ENCODE measurements at places on chromosomes 2 and 18.

DNA sequence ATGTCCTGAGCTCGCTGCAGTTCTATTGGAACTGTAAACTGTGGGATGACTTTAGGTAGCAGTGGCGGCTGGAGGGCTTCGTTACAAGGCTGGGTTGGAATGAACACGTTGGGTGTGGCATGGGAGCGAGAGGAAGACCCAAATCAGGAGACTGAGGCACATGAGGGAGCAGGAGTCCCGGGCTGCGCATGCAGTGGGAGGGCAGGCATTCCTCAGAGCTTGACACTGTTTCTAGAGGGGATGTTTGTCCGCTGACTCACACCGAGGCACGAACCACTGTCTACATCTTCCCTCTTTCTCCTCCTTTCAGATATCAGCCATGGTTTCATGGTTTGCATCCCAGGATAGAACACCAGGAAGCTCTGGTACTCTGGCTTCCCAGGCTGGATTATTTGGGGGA is 40.6 kb upstream of the LAMA1 start:
- no peak for DNase-seq

DNA sequence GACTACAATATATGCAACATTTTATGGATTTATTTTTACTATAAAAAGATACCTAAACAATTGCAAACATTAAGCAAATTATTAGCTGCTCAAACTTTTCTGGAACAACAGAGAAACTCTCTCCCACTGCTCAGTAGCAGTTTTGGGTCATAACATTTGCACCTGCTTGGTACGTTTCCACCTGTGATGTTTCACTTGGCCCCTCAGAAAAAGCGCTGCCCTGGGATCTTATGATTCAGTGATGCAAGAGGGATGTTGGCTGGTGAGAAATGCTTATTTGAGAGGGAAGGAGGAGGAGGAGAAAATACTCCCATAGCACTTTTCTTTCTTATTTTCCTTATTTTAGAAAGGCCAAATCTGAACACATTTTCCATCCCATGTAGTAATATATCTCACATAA is 9.2 kb downstream of the IRS1 start:
- no peak for DNase-seq

GRCh38 chr2:118185210-118186109 is 97.2 kb downstream of the INSIG2 start:
- DNase-seq: peak; percentile 22

DNA sequence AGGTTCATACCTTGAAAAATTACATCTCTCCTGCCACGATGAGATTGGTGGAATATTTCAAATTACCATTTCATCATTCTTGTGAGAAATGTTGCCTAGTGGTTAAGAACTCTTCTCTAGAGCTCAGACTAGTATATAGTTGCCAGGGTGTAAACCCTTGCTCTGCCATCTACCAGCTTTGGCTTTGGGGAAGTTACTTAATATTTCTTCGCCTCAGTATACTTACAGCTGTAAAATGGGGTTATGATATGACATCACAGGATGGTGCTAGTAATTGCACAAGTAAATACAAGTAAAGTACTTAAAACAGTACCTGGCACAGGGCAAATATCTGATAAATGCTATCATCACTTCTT is 1.5 kb downstream of the SPOPL start:
- DNase-seq: no peak

GRCh38 chr2:45892425-45892745 is 240.9 kb downstream of the PRKCE start:
- no peak for DNase-seq
